SK-N-SH treated with all-trans-retinoic acid at 6 μM for 48 hours (cell line): ENCODE measurements at places on chromosomes 1 and 21.

DNA sequence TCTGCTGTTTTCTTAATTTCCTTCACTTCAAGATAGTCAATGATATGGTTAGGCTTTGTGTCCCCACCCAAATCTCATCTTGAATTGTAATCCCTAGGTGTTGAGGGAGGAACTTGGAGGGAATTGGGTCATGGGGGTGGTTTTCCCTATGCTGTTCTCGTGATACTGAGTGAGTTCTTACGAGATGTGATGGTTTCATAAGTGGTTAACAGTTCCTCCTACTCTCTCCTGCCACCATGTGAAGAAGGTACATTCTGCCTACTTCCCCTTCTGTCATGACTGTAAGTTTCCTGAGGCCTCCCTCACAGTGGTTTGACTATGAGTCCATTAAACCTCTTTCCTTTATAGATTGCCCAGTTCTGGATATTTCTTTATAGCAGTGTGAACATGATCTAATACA, 74.0 kb upstream of the SAMSN1 start:
- ATAC-seq: no peak

DNA sequence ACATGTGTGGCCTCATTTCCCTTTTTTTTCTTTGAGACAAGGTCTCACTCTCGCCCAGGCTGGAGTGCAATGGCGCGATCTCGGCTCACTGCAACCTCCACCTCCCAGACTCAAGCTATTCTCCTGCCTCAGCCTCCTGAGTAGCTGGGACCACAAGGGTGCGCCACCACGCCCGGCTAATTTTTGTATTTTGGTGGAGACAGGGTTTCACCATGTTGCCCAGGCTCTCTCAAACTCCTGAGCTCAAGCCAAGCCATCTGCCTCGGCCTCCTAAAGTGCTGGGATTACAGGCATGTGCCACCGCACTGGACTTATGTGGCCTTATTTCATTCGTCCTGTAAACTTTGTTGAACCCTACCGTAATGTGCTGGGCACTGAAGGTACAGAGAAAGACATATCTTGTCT, 569 bp upstream of the WARS2 start:
- ATAC-seq: peak; percentile 9

DNA sequence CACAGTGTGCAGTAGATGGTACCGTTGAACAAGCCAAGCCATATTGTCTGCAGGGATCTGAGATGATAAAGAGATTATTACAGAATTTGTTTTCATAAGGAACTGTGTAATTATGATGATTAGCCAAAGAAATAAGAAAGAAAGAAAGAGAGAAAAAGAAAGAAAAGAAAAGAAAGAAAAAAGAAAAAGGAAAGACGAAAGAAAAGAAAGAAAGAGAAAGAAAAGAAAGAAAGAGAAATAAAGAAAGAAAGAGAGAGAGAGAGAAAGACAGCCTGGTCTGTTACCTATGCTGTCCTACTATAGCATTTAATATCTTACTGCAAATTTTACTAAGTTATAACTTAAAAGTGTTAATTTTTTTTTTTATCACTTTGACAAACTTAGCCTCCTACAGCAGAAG, 43.6 kb downstream of the KCNK1 start:
- ATAC-seq: no peak

DNA sequence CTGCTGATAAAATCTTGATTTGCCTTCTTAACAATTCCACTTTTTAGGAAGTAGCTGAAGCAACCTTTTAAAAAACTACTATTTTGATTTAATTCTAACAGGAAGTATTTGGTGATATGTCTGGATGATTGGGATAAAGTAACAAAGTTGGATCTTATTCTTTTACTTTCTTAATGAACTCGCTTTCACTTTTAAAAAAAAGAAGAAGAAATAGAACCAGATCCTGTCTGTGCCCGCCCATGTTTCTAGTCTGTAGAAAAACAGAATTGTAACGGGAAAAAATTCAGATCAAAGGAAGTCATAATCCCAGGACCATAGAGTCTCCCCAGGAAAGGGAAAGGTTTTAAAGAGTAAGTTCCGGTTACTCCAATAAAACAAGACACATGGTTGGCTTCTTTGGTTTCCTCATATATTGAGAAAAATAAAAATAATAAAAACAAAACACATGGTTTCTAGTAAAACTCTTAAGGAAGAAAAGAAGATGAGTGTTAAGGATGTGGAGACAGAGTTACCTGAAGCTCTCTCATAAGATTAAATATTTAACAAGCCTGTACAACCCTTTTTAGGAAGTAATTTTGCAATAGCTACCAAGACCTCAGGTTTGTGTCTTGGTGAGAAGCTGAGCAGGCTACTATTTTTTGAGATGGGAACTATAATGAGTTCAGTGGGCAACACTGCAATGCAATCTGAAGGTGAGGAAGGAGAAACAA, 4.9 kb downstream of the CD48 start:
- no peak for ATAC-seq

- no peak for ATAC-seq
Observed at GRCh38 chr21:18522181-18522972, 118.8 kb upstream of the TMPRSS15 start.

- no peak; the same call in 2 of the 3 replicates for ATAC-seq
Observed at GRCh38 chr21:43985690-43986251, 26.3 kb upstream of the TRAPPC10 start.

GRCh38 chr1:110647254-110647891, 27.4 kb downstream of the KCNA3 start:
- ATAC-seq: no peak

- no peak for ATAC-seq
Observed at GRCh38 chr21:33985117-33986050, 69.8 kb upstream of the ATP5PO start.

DNA sequence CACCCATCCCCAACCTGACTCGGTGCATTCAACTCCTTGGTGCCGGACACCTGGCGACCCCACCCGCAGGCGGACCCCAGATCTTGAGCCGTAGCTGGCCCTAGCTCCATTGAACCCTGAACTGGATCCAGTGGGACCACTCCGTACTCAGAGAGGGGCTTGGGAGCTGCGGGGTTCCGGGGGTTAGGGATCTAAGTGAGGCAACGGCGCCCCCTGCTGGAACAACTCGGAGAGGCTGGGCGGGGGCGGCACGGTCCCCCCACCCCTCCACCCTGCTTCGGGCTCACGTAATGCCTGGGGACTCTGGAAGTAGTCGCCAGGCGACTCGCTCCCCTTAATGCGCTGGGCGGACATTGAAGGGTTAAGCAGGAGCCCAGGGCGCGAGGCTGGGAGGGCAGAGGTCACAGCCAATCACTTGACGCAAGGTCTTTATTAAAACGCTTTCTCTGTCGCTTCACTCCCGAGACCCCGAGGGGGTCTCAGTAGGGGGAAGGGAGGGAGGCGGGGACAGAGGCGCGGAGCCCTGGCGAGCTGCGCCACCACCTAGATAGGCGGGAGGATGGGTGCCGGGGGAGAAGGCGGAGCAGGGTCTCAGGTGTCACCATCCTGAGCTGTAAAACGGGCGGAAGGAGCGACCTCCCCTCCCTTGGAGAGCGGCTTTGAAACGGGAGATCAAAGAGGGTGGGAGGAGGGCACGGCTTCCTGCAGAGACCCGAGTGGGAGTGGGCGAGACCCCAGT, 704 bp upstream of the CRABP2 start:
- ATAC-seq: peak; percentile 24

DNA sequence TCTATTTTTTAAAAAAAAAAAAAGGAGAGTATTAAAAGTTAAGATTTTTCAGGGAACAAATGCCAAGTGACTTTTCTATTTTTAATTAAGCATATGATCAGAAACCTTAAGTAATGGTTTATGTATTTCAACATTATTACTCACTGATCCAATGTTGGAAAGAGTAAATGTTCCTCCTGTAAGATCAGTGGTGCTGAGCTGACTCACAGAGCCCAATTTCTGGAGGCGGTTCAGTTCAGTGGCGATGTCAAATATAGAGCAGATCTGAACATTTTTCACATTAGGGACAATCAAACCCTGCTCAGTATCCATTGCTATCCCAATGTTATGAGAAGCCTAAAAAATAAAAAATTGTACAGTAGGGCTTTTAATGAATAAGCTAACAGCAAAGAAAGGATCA, 28.2 kb upstream of the LRRC39 start:
- ATAC-seq: no peak

DNA sequence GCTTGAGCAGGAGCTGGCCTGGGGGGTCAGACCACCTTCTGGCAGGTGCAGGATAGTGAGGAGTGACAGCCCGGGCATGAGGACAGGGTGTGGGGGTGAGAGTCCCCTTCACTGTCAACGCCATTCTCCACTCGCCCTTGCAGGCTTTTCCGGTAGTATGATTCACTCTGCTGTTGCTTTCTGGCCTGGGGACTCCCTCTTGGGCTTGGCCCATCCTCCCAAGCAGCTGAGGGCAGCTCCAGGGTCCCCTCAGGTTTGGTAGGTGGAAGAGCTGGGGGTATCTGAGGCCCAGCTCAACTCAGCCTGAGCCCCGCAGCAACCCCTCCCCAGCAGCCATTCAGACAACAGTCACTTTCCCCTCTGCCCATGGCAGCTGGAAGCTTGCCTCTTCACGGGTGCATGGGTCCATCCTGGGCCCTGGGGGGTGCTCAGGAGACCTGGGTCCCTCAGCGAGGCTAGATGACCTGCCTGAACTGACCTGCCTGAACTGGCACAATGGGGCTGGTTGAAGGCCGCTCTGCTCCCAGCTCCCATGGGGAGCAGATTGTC, 1.3 kb downstream of the CLDN19 start:
- ATAC-seq: no peak

- no peak for ATAC-seq
Observed at GRCh38 chr1:12143631-12144155, 23.1 kb upstream of the TNFRSF1B start.

DNA sequence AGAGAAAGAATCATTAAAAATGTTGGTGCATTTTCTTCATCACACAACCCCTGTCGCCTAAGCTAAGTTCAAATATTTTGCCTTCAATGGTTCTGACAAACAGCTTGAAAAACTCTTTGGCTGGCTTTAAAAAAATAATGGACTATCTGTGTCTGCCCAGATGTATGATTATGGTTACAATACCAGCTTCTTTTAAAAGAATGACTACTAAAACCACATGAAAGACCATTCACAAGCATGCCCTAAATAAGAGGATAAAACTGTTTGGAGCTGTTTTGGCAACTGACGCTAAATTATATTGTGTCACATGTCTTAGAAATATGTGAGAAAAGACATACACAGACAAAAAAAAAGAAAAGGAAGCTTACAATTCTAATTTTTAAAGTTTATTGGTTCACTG, 23.7 kb upstream of the PLPPR4 start:
- ATAC-seq: no peak

GRCh38 chr1:206538086-206538770, 30.9 kb downstream of the RASSF5 start:
- no peak for ATAC-seq

DNA sequence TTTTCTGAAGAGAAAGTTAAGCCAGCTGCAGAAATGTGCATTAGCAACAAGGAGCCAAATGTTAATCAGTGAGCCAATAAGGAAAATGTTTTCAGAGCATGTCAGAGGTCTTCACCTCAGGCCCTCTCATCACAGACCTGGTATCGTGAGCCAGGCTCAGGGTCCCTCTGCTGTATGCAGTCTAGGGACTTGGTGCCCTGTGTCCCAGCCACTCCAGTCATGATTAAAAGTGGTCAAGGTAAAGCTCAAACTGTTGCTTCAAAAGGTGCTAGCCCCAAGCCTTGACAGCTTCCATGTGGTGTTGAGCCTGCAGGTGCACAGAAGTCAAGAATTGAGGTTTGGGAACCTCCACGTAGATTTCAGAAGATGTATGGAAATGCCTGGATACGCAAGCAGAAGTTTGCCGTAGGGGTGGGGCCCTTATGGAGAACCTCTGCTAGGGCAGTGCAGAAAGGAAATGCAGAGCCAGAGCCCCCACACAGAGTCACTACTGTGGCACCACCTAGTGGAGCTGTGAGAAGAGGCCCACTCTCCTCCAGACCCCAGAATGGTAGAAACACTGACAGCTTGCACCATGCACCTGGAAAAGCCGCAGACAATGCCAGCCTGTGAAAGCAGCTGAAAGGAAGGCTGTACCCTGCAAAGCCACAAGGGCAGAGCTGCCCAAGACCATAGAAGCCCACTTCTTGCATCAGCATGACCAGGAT, 1128.7 kb downstream of the AMY1C start:
- no peak for ATAC-seq

- peak; percentile 82 for ATAC-seq
Observed at GRCh38 chr1:100767176-100767890, 47.8 kb downstream of the VCAM1 start.

DNA sequence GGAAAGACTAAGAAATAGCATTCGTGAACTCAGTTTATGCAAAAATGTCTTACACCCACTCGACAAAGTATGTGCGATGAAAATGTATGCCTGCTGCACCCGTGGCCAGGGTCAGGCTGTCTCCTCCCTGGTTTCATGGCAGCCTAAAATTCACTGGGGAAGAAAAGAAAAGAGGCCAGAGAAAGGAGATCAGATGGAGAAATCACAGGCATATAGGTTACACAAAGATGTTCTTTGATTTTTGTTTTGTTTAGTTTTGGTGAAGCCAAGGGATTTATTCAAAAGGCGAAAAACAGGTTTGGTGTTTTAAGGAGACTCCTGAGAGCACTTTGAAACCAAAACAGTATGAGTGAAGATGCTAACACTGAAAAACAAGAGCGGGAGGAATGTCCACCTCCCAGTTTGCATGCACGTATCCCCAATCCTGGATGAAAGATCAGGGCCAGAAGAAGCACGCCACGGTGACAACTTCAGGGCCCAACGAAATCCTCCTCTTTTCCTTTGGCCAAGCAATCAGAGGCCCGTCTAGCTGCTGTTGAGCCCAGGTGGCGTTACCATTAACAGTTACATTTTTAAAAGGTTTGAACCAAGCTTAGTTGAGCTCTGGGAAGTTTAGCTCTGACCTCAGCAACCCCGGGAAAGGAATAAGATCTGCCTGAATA, 992 bp upstream of the SSX2IP start:
- no peak; the same call in 2 of the 3 replicates for ATAC-seq

DNA sequence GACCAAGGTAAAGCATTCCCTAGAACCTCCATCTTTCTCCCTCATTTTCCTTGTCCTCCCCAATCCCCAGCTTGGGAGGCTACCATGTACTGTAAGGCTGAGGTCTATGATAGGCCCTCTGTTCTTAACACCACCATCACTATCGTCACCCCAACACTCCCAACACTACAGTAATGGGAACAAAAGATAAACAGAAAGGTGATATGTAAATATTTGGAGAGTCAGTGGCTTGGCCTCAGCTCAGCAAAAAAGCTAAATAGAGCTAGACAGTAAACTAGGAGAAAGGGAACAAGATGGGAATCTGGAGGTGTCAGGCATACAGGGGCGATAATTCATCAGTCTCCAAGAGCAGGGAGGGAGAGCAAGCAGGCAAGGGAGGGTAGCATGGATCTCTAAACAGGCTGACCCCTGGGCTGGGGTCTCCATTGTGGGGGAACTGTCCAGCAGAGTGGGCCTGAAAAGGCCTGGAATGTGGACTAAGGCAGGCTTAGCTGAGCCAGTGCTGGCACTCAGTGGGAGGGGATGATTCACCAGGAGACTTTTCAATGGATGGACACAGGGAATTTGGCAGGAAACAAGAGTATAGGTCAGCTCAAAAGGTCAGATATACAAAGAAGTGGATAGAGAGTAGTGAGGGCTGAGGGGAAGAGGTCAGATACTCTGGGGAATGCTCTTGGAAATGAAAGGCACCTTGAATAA, 6.7 kb downstream of the WNT2B start:
- ATAC-seq: peak; percentile 78
